ENCODE measurements at places on chromosomes 12 and 14. TPM values are rescaled to one million over a fixed set of nuclear protein-coding genes. Genes with fewer than 3 reads are reported as not detected.

- H3K4me3 ChIP-seq: no peak overlapping the region
- H3K4me1 ChIP-seq: no peaks in the 10 kb centered on the region
- DNase-seq: no peak
- no peak overlapping the region for H3K27ac ChIP-seq
- H3K27me3 ChIP-seq: no peaks in the 10 kb centered on the region
- H3K36me3 ChIP-seq: no peaks in the 10 kb centered on the region
Measured at GRCh38 chr12:79016181-79016580, 151.6 kb downstream of the SYT1 start.

GRCh38 chr12:3931776-3932175 lies 58.6 kb upstream of the PARP11 start:
- no peak overlapping the region for H3K27ac ChIP-seq
- no peak for DNase-seq
- no peaks in the 10 kb centered on the region for H3K4me1 ChIP-seq
- no peaks in the 10 kb centered on the region for H3K36me3 ChIP-seq

GRCh38 chr14:96829791-96830190 lies 32.6 kb downstream of the VRK1 start:
- H3K36me3 ChIP-seq: no peaks in the 10 kb centered on the region
- no peaks in the 10 kb centered on the region for H3K4me1 ChIP-seq
- no peak for DNase-seq
- H3K27me3 ChIP-seq: no peaks in the 10 kb centered on the region
- H3K27ac ChIP-seq: no peak overlapping the region
- H3K4me3 ChIP-seq: no peak overlapping the region

- H3K27ac ChIP-seq: no peak overlapping the region
- H3K27me3 ChIP-seq: no peaks in the 10 kb centered on the region
- no peak for DNase-seq
- peaks cover 2% of the 10 kb centered on the region for H3K4me1 ChIP-seq
- H3K4me3 ChIP-seq: no peak overlapping the region
Measured at GRCh38 chr12:66048218-66048834, 82.2 kb downstream of the LLPH start.

GRCh38 chr14:57610631-57611030 lies 117.0 kb upstream of the CCDC198 start:
- H3K4me1 ChIP-seq: no peaks in the 10 kb centered on the region
- H3K36me3 ChIP-seq: no peaks in the 10 kb centered on the region
- H3K4me3 ChIP-seq: no peak overlapping the region
- H3K27me3 ChIP-seq: no peaks in the 10 kb centered on the region
- no peak for DNase-seq

DNA sequence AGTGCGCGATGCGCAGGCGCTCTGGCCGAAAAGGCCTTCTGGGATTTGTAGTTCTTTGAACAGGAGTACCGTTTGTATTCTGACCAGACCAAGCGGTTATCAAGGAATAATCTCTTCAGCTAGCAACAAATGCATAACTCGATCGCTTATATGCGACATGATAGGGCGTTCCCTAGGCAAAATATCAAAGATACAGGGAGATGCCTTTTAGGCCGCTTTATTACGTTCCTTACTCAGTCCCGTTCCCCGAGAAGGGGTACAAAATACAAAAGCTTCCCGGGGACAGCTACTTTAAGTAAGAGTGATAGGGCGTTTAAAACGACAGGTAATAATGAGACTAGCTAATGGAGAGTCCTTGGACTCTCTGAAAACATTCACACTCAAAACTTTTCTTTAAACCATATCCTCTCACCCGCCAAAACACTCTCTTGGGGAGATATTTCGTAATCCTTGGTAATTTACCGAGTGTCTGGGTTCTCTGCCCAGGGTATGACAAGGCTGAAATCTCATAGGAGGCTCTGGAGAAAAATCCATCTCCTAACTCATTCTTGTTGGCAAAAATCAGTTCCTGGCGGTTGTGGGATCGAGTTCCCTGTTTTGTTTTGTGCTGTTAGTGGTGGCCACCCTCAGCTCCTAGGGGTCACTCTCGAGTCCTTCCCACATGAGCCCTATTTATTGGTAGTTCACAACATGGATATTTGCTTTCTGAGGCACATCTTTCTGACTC lies 412 bp upstream of the SNW1 start:
- peak overlapping the region; percentile 84 for H3K27ac ChIP-seq
- no peaks in the 10 kb centered on the region for H3K36me3 ChIP-seq
- no peaks in the 10 kb centered on the region for H3K27me3 ChIP-seq
- peak; percentile 15 for DNase-seq
- H3K4me3 ChIP-seq: peak overlapping the region; percentile 91
- H3K4me1 ChIP-seq: peaks cover 13% of the 10 kb centered on the region

DNA sequence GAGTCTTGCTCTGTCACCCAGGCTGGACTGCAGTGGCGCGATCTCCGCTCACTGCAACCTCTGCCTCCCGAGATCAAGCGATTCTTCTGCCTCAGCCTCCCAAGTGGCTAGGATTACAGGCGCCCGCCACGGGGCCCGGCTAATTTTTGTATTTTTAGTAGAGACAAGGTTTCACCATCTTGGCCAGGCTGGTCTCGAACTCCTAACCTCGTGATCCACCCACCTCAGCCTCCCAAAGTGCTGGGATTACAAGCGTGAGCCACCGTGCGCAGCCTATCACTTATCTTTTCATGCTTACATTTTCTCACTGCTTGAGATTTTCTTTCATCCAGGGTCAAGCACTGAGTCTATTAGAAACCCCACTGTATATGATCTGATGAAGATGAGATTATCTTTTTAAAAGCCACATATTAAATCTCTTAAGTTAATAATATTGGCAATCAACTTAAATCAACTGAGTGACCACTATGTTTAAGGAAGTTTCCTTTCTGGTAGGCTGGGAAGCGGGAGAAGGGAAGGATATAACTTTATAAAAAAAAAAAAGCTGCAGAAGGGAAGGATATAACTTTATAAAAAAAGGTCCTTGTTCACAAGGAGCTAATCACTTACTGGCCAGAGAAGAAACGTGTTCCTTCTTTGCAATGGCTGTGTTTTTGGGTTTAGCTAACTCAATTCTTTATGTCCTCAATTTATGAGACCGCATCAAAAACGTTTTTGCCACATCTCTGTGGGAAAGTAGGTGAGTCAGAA lies 1.3 kb upstream of the MDM2 start:
- no peaks in the 10 kb centered on the region for H3K4me1 ChIP-seq
- H3K4me3 ChIP-seq: no peak overlapping the region

DNA sequence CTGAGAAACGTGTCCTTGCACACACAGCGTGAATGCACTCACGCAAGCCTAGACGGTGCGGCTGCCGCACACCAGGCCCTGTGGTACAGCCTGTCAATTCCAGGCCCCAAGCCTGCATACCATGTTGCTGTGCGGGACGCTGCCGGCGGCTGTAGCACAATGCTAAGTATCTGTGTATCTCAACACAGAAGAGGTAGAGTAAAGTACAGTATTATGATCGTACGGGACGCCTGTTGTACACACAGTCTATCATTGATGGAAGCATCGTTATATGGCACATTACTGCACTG lies 45.0 kb downstream of the AMN start:
- H3K36me3 ChIP-seq: no peaks in the 10 kb centered on the region
- H3K27ac ChIP-seq: no peak overlapping the region
- DNase-seq: no peak
- no peaks in the 10 kb centered on the region for H3K4me1 ChIP-seq

DNA sequence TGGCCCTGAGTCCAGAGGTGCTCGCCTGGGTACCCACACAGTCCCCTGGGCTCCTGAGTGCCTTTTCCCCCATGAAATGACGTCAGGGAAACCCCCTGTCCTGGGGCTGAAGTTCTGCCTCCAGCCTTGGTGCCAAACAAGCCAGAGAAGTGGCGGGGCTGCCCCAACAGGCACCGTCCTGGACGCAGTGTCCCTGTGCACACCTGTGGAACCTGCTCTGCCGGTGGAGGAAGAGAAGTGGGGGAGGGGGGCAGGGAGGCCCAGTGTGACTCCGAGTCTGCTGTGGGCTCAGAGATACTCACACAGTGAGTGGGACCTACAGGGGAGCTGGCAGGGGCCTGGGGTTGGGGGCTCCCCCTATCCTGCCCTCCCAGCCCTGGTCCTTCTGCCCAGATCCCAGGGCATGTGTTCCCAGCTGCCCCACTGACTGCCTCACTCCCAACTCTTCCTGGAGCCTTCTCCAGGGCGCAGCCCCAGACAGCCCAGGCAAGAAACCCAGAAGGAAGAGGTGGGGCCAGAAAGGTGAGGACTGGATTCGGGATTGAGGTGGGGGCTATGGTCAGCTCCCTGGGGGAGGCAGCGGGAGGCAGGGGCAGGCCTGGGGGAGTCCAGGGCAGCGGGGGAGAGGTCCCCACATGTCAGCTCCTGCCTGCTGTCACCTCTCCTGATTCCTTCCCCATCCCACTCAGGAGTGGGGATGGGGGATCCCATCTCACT lies 24.7 kb downstream of the CCDC85C start:
- no peaks in the 10 kb centered on the region for H3K36me3 ChIP-seq
- no peaks in the 10 kb centered on the region for H3K27me3 ChIP-seq
- no peak for DNase-seq
- H3K4me3 ChIP-seq: no peak overlapping the region

- no peak overlapping the region for H3K27ac ChIP-seq
- H3K4me3 ChIP-seq: peak overlapping the region; percentile 14
- no peak for DNase-seq
- no peaks in the 10 kb centered on the region for H3K36me3 ChIP-seq
- H3K27me3 ChIP-seq: no peaks in the 10 kb centered on the region
- H3K4me1 ChIP-seq: no peaks in the 10 kb centered on the region
Measured at GRCh38 chr12:43210485-43211192, 341.4 kb downstream of the ADAMTS20 start.

- no peak for DNase-seq
- H3K27me3 ChIP-seq: no peaks in the 10 kb centered on the region
- H3K4me3 ChIP-seq: no peak overlapping the region
- H3K4me1 ChIP-seq: peaks cover 3% of the 10 kb centered on the region
- no peak overlapping the region for H3K27ac ChIP-seq
Measured at GRCh38 chr12:101880769-101881168, 3.4 kb downstream of the DRAM1 start.

DNA sequence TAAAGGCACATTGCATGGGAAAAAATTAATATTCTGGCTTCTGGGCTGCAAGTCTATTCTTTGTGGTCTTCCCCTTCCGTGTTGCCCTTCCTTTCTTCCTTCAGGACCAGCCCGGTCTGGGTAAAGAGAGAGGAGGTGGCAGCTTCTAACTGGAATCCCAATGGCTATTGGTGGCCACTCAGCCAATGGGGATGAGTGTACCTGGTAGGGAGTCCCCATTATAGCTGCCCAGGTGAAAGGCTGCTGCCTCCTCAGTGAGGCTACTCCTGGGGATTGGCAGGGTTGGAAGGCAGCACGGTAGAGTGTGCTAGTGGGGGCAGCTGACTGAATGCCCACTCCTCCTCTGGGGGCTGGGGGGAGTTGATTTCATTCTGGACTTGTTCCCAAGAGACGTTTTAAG lies 112.6 kb downstream of the RBM19 start:
- no peaks in the 10 kb centered on the region for H3K27me3 ChIP-seq
- no peak overlapping the region for H3K27ac ChIP-seq
- H3K36me3 ChIP-seq: no peaks in the 10 kb centered on the region

DNA sequence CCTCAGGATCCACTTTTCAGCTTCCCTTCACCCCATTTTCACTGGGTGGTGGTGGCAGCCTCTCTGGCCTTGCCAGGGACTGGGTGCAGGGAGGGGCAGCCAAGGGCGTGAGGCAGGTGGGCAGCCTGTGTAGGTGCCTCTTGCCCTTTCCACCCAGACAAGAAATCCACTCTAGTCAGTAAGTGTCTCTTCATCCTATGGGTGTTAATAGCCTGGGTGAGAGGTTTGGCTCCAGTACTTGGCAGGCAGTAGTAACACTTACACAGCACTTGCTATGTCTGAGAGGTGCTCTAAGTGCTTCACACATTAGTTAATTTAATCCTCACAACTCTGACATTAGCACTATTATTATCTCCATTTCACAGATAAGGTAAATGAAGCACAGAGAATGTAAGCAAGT lies 171.9 kb downstream of the EMP1 start:
- no peak for DNase-seq
- H3K27me3 ChIP-seq: no peaks in the 10 kb centered on the region
- H3K27ac ChIP-seq: no peak overlapping the region
- no peak overlapping the region for H3K4me3 ChIP-seq

- no peak overlapping the region for H3K27ac ChIP-seq
- H3K4me1 ChIP-seq: no peaks in the 10 kb centered on the region
- H3K36me3 ChIP-seq: no peaks in the 10 kb centered on the region
- H3K27me3 ChIP-seq: no peaks in the 10 kb centered on the region
Measured at GRCh38 chr14:34571771-34572170, 32.3 kb upstream of the EAPP start.

- no peak overlapping the region for H3K27ac ChIP-seq
- H3K4me3 ChIP-seq: no peak overlapping the region
- H3K36me3 ChIP-seq: no peaks in the 10 kb centered on the region
Measured at GRCh38 chr12:89768586-89769482, 60.2 kb upstream of the ATP2B1 start.

DNA sequence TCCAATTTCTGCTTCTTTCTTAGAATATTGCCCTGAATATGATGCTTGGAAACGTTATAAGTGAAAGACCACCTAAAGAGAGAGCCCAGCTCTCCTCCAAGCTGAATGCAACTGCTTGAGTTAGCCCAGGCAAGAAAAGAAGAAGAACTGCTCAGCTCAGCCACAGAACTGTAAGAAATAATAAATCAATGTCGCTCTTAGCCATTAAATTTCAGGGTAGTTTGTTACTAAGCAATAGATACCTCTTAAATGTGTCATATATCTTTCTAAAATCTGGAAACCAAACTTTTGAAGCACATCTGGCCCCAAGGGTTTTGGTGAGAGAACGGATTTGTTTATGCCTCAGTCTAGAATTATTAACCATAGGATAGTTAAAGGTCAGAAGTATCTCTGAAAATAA lies 50.4 kb downstream of the SLC6A15 start:
- no peaks in the 10 kb centered on the region for H3K36me3 ChIP-seq
- no peak for DNase-seq
- H3K27ac ChIP-seq: no peak overlapping the region
- no peaks in the 10 kb centered on the region for H3K4me1 ChIP-seq
- H3K27me3 ChIP-seq: no peaks in the 10 kb centered on the region

- no peaks in the 10 kb centered on the region for H3K4me1 ChIP-seq
- no peak overlapping the region for H3K27ac ChIP-seq
- H3K36me3 ChIP-seq: no peaks in the 10 kb centered on the region
- H3K27me3 ChIP-seq: no peaks in the 10 kb centered on the region
- H3K4me3 ChIP-seq: no peak overlapping the region
- DNase-seq: no peak
Measured at GRCh38 chr12:86261142-86261541, 5.0 kb upstream of the MGAT4C start.

GRCh38 chr12:9123781-9124382 lies 8.2 kb upstream of the A2M start:
- H3K4me1 ChIP-seq: no peaks in the 10 kb centered on the region
- H3K36me3 ChIP-seq: no peaks in the 10 kb centered on the region
- peak overlapping the region; percentile 24 for H3K27ac ChIP-seq
- DNase-seq: no peak
- H3K4me3 ChIP-seq: peak overlapping the region; percentile 29

DNA sequence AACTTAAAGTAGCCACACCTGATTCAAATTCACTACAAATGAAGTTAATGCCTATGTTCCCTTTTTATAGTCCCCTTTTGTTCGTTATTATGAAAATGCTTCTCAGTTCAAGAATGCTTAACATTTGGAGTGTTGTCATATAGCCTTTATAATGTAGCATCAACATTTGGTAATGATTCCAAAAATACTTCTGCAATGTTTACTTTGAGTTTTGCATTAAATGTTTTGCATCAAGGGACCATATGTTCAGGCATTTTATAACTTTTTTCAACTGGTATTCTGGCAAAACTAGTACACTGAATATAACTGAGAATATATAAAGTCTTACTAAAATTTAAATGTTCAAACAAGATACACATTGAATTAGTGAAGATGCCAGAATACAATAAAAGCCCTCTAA lies 209.6 kb upstream of the SLC16A7 start:
- H3K36me3 ChIP-seq: no peaks in the 10 kb centered on the region
- H3K27me3 ChIP-seq: no peaks in the 10 kb centered on the region
- no peak overlapping the region for H3K27ac ChIP-seq
- no peak for DNase-seq
- H3K4me3 ChIP-seq: no peak overlapping the region

The DHRS2 gene
- 3.1 TPM for total RNA-seq

The RASSF8 gene
- 100 TPM for total RNA-seq

The GDF3 gene
- total RNA-seq: not detected
